ENCODE measurements at places on chromosomes 4 and X.
A peak's percentile ranks its signal among the peaks of the same experiment; 100 is the strongest.

DNA sequence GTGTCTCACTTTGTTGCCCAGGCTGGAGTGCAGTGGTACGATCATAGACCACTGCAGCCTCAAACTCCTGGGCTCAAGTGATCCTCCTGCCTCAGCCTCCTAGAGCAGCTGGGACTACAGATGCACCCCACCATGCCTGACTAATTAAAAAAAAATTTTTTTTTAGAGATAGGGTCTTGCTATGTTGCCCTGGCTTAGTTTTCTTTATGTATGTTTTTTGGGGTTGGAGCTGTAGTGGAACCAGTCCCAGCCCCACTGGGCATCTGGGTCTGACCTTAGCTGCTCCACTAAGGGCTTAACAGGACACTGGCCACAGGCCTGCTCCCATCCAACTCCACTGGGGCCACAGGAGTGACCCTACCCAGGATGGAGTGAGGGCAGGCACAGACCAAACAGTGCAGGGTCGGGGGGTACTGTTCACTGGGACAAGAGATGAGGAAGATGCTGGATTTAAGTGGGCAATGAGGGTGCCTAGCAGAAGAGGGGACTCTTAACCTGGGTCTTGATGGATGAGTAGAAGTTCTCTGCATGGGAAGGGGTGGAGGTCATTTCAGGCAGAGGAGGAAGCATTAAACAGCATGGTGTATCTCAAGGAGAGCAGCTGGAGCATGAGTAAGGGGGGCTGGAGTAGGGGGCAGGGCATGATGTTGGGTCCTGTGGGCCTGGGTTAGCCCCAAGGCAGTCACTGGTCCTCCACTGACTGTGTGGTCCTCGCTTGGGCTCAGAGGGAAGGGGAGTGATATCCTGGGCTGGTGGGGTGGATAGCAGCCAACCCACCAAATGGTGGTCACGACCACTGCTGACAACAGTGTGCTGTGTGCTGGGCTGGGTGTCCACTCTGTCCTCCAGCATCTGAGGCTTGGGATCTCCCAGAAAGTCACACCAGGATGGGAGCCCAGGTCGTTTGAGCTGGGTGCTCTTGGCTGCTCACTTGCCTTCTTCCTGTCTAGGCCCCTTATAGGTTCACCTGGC, 24.1 kb upstream of the ADD1 start:
- DNase-seq = no peak

- DNase-seq = no peak
Observed at GRCh38 chr4:3516836-3517730, 15.1 kb downstream of the LRPAP1 start.

DNA sequence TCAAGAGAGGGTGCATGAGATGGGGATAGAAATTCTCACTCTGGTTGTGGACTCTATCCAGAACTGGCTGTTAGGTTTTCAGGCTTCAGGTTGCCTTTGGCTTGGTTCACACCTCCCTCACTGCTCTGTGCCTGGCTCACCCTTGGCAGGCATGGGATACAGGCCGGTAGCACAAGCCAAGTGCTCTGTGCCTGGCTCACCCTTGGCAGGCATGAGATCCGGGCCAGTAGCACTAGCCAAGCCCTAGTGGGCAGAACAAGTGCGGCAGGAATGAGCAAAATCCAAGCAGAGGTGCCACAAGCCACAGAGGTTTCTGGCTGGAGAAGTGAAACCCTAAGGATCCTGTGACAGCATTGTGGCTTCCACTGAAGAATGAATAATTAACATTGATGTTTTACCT, 1642.3 kb downstream of the C4orf33 start:
- no peak for DNase-seq

- DNase-seq = no peak
Observed at GRCh38 chrX:42818151-42818921, 40.4 kb upstream of the PPP1R2C start.

- DNase-seq = no peak
Observed at GRCh38 chrX:78957049-78957767, 12.0 kb downstream of the P2RY10 start.

DNA sequence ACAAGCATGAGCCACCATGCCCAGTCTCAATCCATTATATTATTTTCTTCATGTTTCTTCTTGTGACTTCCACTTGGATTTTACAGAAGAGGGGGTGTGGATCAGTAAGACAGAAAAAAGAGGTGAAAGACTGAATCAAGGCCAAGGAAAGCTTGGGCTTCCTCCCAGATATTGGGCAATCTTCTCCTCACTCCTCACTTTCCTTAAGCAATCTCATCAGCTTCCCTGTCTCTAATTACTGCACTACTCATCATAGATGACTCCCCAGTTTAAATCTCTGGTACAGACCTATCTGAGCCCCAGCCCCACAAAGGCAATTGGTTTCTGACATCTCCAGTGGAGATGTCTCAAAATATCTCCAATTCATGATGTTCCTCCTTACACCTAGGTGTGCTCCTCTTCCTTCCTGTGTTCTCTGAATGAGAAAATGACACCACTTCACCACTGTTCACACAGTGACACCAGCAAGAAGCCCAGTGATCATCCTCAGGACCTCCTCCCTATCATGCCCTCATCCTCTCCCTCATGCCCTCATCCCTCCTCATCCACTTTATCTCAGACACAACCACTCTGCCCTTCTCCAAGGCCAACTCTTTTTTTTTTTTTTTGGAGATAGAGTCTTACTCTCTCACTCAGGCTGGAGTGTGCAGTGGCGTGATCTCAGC, 44.8 kb upstream of the HERC6 start:
- DNase-seq = peak; percentile 7

DNA sequence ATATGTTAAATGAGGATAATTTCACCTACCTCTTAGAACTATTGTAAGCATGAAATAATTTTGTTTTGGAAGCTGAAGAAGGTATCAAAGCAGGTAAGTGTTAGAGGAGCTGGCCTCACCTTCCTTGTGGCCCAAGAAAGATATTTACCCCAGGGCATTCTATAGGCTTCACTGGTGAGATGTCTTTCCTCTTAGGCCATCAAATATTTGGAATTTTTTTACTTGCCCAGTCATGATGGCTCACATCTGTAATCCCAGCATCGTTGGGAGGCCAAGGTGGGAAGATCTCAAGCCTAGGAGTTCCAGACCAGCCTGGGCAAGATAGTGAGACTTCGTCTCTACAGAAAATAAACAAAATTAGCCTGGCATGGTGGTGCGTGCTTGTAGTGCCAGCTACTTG, 6.1 kb upstream of the SMS start:
- peak; percentile 60 for DNase-seq

GRCh38 chr4:87895964-87896621, 63.3 kb downstream of the MEPE start:
- peak; percentile 92 for DNase-seq

DNA sequence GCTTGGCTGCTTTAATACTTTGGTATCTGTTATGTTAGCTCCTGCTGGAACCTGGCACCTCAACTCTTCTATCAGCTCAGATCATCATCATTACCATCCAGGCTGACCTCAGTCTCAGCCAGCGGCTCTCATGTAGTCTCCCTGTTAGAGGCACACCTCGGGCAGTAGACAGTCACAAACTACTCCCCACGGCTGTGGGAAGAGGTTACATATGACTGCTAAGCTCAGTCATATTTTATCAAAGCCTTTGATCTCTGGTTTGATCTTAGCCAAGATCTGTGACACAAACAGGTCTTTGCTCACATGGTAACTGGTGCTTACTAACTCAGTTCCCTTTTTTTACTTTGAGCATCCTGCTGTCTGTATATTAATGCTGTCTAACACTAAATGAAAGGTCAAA, 384.9 kb downstream of the CENPC start:
- peak; percentile 13 for DNase-seq

Measured in M059J (cell line).